ENCODE measurements at places on chromosomes 5 and 9. TPM values are rescaled to one million over a fixed set of nuclear protein-coding genes. Genes with fewer than 3 reads are reported as not detected.

Gene PAPPA
- 0.96 TPM for total RNA-seq

Gene PGGT1B
- total RNA-seq: 3.4 TPM

Gene GTF3C5
- 44.5 TPM for total RNA-seq

Gene CAMK4
- 0.75 TPM for total RNA-seq

Gene PCDHA4
- total RNA-seq: 3.2 TPM

Gene ADAMTS13
- 12.7 TPM for total RNA-seq

DNA sequence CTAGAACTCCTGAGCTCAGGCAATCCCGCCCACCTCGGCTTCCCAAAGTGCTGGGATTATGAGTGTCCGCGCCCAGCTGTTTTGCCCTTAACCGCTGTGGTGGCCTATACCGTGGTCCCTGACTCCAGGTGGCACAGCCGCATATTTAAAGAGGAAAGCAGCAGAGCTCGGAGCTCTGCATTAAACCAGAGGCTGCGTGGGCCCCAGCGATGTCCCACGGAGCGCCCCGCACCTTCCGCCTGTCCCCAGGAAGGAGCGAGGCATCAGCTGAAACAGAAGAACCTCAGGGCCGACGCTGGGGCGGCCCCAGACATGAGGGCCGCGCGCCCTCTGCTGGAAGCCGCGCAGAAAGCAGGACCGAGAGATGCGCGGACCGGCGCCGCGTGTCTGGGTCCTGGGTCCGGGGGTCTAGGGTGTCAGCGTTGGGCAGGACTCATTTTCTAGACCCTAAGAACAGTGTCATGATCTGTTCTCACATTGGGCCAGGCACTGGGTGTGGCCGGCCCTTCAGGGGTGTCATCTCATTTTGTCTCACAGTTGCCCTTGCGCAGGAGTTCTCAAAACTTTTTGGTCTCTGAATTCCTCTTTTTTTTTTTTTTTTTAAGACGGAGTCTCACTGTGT lies 37.7 kb downstream of the LAMC3 start:
- no peaks in the 10 kb centered on the region for H3K36me3 ChIP-seq
- peak; percentile 62 for DNase-seq
- peaks cover 12% of the 10 kb centered on the region for H3K27me3 ChIP-seq
- no peak overlapping the region for H3K4me3 ChIP-seq
- no peak overlapping the region for H3K27ac ChIP-seq

- DNase-seq: no peak
- no peaks in the 10 kb centered on the region for H3K4me1 ChIP-seq
- no peak overlapping the region for H3K4me3 ChIP-seq
- H3K27ac ChIP-seq: no peak overlapping the region
- no peaks in the 10 kb centered on the region for H3K27me3 ChIP-seq
Measured at GRCh38 chr9:31908891-31909480, 475.5 kb upstream of the ACO1 start.

- H3K4me1 ChIP-seq: no peaks in the 10 kb centered on the region
- H3K27ac ChIP-seq: no peak overlapping the region
- H3K27me3 ChIP-seq: no peaks in the 10 kb centered on the region
- H3K4me3 ChIP-seq: no peak overlapping the region
- no peaks in the 10 kb centered on the region for H3K36me3 ChIP-seq
Measured at GRCh38 chr9:98879963-98880310, 63.8 kb upstream of the COL15A1 start.

DNA sequence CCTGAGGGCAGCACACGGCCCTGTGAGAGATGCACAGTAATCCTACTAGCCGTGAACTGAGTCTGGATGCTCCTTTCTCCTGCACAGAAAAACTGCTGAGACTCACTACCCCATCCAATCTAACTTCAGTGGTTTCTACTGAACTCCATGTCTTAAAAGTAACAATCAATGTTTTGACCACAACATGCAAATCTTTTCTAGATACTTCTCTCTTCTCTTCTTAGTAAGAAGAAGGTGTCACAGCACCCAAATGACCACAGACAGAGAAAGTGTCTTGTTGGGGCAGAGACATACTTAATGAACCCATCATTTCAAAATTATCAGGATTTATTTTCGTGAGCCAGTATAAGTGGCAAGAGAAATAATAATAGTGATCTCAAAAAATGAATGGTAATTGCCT lies 285.8 kb upstream of the MEF2C start:
- no peaks in the 10 kb centered on the region for H3K27me3 ChIP-seq
- no peak overlapping the region for H3K4me3 ChIP-seq
- no peak for DNase-seq
- no peak overlapping the region for H3K27ac ChIP-seq
- H3K4me1 ChIP-seq: no peaks in the 10 kb centered on the region

GRCh38 chr5:158277276-158277675 lies 418.3 kb upstream of the CLINT1 start:
- DNase-seq: no peak
- H3K4me3 ChIP-seq: no peak overlapping the region

DNA sequence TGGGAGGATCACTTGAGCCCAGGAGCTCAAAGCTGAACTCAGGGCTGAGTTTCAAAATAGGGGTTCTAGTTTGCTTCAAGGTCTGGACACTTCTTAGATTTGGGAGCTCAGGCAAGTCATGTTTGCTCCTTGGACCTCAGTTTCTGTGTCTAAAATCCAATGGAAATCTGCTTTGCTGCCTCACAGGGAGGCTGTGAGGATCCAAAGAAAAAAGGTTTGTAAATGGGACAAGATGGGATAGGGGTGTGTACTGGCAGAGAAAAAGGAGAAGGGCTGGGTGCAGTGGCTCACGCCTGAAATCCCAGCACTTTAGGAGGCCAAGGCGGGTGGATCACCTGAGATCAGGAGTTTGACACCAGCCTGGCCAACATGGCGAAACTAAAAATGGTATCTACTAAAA lies 39.6 kb upstream of the SH3PXD2B start:
- no peaks in the 10 kb centered on the region for H3K4me1 ChIP-seq
- H3K4me3 ChIP-seq: no peak overlapping the region
- no peak for DNase-seq

GRCh38 chr5:18487928-18488480 lies 853.7 kb downstream of the TAF11L14 start:
- H3K36me3 ChIP-seq: no peaks in the 10 kb centered on the region
- H3K4me3 ChIP-seq: no peak overlapping the region
- no peak for DNase-seq

GRCh38 chr9:124510650-124511425 lies 3.6 kb upstream of the NR5A1 start:
- DNase-seq: no peak
- no peak overlapping the region for H3K27ac ChIP-seq
- no peak overlapping the region for H3K4me3 ChIP-seq
- peaks cover 21% of the 10 kb centered on the region for H3K27me3 ChIP-seq
- no peaks in the 10 kb centered on the region for H3K4me1 ChIP-seq

DNA sequence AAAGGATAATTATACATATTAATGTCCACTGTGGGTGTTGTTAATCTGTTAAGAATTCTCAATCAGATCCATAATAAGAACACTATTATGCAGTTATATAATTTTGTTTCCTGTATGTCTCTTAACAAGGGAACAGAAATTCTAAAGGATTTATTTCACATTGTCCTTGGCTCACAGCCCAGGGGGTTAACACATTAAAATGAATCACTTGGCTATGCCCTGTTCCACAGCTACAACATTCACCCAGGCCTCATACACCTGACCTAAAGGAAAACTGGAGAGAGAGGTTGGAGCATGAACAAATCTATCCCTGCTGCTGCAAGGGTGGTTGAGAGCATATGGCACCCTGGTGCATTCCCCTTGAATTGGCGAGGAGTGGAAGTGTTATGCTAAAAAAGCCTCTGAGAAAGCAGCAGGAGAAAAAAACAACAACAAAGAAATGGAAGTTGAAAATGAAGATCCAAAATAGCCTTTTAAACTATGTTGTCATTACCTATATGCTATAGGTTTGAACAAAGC lies 116.0 kb downstream of the KCNN2 start:
- H3K27me3 ChIP-seq: no peaks in the 10 kb centered on the region
- no peak overlapping the region for H3K4me3 ChIP-seq
- no peak overlapping the region for H3K27ac ChIP-seq
- H3K36me3 ChIP-seq: no peaks in the 10 kb centered on the region

DNA sequence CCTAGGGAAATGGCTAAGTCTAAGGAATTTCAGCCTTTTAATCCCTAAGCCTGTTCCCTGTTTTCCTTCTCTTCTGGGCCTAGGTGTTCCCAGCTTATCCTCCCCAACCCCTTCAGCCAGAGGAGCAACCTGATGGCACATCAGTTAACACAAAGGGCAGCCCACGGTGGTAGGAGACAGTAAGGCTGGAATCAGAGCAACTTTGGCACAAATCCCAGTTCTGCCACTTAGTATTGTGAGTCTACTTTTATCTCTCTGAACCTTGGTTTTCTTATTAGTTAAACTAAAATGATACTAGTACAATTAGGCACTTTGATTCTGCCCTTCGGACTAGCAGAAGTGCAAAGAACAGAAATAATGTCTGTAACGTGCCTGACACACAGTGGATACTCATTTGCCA lies 246.8 kb downstream of the SAXO1 start:
- peaks cover 8% of the 10 kb centered on the region for H3K4me1 ChIP-seq
- H3K36me3 ChIP-seq: no peaks in the 10 kb centered on the region
- H3K4me3 ChIP-seq: no peak overlapping the region
- DNase-seq: no peak

- H3K4me3 ChIP-seq: no peak overlapping the region
- H3K27ac ChIP-seq: peak overlapping the region; percentile 31
- DNase-seq: no peak
- H3K4me1 ChIP-seq: peaks cover 9% of the 10 kb centered on the region
- no peaks in the 10 kb centered on the region for H3K36me3 ChIP-seq
Measured at GRCh38 chr5:167295681-167296005, 995.8 kb upstream of the WWC1 start.

GRCh38 chr9:87614397-87614796 lies 111.5 kb upstream of the CTSL start:
- no peaks in the 10 kb centered on the region for H3K36me3 ChIP-seq
- no peak overlapping the region for H3K4me3 ChIP-seq
- peak overlapping the region; percentile 10 for H3K27ac ChIP-seq
- DNase-seq: no peak
- no peaks in the 10 kb centered on the region for H3K27me3 ChIP-seq

DNA sequence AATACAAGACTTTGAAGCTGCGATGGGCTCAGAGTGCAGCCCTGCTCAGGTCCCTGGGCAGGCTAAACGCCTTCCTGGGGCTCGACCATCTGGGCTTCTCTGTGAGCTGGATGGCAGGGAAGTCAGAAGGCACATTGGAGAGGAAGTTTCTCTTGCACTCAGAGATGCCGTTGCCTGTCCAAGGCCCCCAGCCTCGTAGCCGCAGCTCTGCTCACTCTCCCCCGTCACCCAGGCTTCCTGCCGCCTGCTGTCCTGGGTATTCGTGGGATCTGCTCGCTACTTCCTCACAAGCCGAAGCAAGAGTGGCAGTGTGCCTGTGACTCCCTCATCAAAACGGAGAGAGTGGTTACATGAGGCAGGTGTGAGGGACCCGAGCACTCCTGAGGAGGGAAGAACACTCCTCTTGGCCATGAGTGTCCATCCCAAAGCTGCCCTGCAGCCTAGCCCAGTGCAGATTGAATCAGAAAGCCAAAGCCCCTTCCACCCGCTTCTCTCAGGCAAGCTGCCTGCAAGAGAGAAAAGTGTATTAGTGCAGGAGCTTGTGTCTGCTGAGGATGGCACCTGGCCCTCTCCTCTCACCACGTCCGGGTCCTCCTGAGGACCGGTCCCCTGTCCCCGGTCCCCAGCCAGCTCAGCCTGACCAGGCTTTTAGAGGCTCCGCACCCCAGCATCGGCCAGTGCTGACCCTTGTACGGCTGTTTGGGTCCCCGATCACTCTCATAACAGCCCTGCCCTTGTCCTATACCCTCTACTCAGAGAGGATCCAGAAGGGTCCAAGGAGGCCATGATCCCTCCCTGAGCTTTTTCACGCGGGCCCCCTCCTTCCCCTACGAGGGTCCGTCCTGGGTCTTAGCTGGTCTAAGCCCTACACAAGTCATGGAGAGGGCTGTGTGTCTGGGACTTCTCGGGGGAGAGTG lies 7.3 kb downstream of the FCN2 start:
- H3K27me3 ChIP-seq: no peaks in the 10 kb centered on the region
- H3K36me3 ChIP-seq: no peaks in the 10 kb centered on the region
- H3K4me3 ChIP-seq: no peak overlapping the region
- DNase-seq: no peak
- H3K4me1 ChIP-seq: no peaks in the 10 kb centered on the region

DNA sequence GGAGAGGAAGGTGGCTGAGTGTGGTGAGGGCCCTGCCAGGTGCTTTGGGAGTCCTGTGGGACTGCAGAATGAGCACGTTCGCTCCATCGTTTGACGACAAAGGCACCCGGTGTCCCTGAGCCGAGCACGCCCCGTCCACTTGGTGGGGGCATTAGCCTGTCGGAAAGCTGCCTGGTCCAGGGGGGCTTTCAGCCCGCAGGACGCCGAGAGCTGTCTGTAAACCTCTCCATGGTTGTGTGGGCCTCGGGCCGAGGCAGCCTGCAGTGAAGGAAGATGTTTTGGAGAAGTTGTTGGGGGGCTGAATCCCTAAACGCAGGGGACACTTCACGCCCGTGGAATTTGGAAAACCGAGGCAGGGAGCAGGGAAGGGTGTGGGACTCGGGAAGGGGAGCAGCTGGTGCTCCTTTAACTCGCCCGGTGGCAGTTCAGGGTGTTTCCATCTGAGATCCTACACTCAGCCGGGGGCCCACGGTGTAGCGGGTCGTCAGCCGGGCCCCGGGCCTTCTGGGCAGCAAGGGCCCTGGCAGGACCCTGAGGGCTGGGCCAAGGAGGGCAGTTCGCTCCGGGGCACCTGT lies 53.8 kb downstream of the MRPL36 start:
- peaks cover 9% of the 10 kb centered on the region for H3K27me3 ChIP-seq
- no peaks in the 10 kb centered on the region for H3K4me1 ChIP-seq
- H3K27ac ChIP-seq: no peak overlapping the region
- H3K4me3 ChIP-seq: no peak overlapping the region

GRCh38 chr5:140246378-140247122 lies 56.4 kb downstream of the PFDN1 start:
- no peaks in the 10 kb centered on the region for H3K36me3 ChIP-seq
- peaks cover 47% of the 10 kb centered on the region for H3K4me1 ChIP-seq
- peak overlapping the region; percentile 77 for H3K27ac ChIP-seq
- no peak overlapping the region for H3K4me3 ChIP-seq

Measured in transverse colon (tissue), 4 donors.